Activated T-cell treated with anti-CD3 and anti-CD28 coated beads, Interleukin-2, amount 50 U/mL, for 24 hours (primary cell): ENCODE measurements at places on chromosomes 2 and 18.

GRCh38 chr18:6509417-6509816, 94.7 kb upstream of the L3MBTL4 start:
- no peak for DNase-seq

DNA sequence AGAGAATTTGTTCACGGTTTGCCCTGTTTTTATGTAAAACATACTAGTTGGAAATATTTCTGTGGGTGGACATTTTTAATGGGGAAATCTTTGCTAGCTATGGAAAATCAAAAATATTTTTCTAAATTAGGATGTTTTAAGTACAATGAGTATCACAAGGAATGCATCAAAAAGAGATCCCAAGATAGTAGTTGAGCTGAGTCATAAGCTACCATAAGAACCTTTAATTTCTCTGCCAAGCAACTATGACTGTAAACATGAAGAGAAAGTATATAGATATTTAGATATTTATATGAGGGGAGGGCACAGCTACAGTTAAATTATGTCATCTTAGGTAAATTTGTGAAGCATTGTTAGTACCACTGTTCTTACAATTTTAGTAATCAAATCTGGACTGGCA, 646.2 kb downstream of the XIRP2 start:
- no peak for DNase-seq

DNA sequence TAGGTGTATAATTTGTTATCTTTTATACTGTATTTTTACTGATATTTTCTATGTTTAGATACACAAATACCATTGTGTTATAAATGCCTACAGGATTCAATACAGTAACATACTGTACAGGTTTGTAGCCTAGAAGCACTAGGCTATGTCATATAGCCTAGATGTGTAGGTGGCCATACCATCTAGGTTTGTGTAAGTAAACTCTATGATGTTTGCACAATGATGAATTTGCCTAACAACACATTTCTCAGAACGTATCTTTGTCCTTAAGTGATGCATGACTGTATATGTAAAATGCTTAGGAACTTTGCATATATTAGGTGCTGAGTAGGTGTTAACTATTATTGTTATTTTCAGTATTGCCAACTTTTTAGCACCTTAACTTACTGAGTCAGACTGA, 17.3 kb downstream of the UNC80 start:
- DNase-seq, result no peak

DNA sequence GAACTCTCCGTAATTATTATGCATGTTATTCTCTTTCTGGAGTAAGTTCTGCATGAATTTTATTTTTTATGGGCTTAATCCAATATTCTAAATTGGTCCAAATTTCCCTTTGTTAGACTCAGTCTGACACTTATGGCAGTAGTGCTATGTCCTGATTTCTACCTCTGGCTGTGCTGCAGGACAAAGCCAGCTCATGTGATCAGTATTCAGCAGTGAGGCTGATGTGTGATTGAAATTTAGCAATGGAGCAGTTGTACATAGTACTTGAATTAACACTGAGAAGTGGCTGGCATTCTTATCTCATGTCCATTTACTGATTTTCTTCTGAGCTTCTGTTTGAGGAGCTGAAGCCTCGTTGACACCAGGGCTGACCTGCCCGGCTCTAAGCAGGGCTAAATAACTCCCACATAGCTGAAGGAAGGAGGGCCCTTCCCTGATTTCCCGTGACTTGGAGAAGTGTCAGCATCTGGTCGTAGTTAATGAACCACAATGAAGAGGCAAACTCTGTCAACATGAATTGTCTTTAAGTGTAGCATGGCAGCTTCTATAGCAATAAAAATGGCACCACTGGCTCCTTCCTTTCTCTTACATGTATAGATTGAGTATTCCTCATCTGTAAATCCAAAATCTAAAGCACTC, 159.0 kb upstream of the RASGRP3 start:
- DNase-seq, result no peak

DNA sequence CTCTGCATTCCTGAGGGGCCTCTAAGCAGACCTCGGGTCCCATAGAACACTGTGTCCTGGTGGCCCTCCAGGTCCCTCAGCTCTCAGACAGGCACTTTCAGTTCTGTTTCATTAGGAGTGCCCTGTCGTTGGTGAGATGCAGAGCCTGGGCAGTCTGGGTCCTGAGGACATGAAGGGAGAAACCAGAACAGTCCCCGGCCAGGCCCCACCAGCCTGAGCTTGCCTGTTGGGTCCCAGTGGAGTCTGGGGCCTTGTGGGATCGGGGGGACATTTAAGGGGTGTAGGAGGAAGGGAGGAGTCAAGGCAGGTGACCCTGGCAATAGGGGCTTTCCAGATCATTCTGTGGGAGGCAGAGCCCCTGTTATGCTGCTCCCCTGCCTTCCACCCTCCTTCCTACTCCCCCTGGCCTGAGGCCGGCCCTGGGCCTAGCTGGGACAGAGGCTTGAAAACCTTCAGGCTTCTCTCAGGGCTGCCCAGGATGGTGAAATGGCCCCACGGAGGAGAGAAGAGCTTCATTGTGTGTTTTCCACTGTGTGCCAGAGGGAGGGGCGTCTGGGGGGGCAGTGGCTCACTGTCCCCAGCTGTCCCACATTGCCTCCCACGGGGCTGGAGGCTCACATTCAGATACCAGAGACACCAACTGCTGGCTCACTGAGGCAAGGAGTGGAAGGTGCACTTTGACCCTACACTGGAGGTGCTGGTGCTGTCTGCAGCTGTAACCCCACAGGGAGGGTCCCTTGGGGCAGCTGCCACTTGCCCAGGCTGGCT, 26.6 kb upstream of the CATIP start:
- no peak for DNase-seq

DNA sequence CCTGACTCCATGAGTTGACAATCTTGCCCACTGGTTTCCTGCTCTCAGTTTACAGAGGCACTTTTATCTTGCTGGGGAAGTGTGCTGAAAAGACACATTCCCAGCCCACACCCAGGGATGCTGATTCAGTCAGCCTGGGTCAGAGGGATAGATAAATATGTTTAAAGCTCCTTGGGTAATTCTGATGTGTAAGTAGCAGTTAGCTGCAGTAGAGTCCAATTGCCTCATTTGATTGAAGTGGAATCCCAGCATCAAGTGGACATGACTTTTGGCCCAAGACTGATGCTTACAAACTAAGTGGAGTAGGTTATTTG, 29.4 kb downstream of the PSD4 start:
- DNase-seq, result peak; percentile 8

DNA sequence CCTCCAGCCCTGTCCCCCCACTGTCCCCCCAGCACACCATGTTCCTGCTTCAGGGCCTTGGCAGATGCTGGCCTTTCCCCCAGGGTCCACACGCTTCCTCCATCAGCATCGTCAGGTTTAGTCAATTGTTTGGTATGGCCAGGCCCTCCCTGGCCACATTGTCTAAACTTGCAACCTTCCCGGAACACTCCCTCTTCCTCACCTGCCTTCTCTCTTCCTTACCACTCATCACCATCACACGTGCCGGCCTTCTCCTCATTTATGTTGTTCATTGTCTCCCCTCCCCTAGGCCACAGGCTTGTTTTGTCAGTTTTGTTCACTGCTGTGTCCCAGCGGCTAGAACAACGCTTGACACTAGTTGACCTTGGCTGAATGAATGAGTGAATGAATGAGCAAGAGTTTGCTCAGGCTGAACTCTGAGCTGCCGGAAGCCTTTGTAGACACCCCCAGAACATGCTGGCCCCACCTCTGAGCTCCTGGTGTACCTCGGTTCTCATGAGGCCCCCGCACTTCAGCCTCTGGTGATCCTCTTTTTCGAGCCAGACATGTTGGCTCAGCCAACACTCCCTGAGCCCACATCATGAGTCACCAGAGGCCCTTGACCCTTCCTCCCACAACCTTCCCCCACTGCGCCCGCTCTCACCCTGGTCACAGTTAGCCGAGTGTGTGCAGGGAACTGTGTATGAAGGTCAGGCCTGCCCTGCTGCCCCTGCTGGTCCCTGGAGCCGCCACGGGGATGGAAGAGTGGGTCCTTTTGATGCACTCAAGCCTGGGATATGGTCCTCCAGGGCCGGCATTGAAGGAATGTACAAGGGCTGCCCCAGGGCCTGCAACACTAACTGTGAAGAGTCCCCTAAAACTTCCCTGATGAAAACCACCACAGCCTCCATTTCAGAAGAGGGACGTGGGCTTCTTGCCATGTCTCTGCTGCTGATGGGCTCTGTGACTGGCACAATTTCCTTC, 57.5 kb downstream of the HS1BP3 start:
- no peak for DNase-seq

GRCh38 chr2:39435741-39436591, 1.1 kb downstream of the MAP4K3 start:
- DNase-seq, result no peak

DNA sequence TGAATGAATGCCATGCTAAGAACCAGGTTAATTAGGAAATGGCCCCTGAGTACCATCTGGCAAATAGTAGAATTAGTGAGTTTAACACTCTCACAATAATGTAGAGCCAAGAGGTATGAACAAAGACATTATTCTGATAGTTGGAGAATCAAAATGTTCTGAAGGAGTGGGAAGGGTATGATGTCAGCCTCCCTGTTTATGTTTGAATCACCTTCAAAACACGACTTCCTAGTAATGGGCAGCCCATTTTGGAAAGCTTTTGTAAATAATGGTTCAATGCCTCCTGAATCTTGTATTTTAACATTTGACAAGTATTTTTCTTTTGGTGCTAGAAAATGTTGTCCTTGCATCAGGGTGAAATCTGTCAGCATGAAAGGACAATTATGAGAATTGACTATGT, 108.3 kb downstream of the DSEL start:
- no peak for DNase-seq

- DNase-seq, result no peak
Measured at GRCh38 chr18:59233017-59233410, 13.1 kb downstream of the GRP start.

- DNase-seq, result no peak
Measured at GRCh38 chr2:35973737-35974132, 381.8 kb upstream of the CRIM1 start.

- DNase-seq, result peak; percentile 26
Measured at GRCh38 chr2:72142570-72143440, 4.9 kb downstream of the CYP26B1 start.

DNA sequence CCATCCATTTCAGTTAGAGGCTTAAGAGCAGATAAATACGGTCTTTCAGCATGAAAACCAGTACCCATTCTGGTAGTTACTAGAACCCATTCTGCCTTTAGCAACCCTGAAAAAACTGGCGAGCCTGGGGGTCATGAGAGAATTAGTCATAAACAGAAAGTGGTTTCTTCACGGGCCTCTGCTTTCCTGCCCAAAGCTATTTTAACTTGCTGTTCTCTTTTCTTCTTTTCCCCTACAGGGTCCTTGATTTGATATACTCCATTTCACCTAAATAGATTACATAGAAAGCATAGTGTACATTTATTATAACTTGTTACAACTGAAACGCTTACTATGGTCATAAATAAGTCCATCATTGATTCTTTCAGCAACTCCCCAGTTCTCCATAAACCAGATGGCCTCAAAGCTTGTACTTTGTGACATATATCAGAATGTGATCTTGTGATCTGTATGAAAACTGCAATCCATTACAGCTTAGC, 48.3 kb downstream of the WDFY1 start:
- DNase-seq, result no peak

DNA sequence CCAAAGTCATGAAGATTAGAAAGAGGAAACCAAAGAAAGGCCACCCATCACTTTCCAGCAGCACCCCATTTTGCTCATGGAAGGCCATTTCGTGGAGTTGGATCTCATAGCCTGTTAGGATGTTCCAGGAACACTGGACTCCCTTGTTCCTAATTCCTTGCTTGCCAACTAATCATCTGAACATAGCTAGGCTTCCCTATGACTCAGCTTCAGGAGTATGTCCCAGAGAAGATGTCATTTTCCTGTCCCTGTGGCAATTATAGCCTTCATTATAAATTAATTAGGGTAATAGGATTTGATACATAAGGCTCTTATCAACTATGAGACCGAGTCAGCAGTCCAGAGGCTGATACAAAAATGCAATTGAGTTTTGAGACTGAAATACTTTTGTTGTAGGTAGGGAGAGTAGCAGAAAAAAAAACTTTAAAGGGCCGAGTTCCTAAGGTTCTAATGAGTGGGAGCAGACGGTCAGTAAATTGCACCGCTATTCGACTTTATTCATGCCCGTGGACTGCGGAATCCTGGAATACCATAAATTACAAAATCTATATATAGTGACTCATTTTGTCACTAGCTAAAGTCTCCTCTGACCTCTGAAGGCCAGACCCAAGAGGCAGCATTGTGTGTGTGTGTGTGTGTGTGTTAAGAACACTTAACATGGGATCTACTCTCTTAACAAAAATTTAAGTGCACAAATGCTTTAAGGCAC, 311.8 kb downstream of the FBXO15 start:
- DNase-seq, result no peak

DNA sequence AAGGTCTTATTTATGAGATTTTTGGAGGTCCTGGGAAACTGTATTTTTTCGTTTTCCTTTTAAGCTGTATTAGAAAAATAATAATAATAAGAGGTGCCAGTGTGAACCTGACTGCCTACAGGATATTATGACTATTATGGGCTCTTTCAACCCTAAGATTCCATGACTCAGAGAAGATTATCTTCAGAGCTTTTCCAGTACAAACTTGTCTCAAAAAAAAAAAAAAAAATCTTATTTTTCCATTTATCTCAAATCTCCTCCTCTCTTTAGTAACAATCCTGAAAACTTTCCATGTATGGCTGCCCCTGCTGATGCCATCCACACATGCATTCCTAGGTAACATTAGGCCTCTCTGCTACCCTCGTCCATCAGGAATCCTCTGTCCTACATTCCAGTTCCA, 36.7 kb upstream of the RPE start:
- no peak for DNase-seq

DNA sequence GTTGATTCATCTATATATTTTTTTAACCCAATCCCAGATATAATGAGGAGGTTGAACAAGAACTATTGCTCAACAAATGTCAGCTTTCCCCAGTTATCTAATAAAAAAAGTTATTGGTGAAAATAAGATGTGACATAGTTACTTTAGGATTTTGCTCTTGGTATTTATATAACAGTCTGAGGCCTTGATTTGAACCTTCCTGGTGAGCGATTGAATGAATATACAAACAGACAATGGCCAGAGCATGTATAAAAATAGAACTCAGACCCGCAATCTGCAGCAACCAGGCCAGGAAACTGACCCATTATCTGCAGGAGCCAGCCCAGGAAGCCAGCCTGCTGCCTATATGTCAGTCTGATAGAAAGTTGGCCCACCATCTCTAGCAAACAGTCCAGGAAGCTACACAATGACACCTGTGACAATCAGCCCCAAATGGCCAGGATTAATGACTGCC, 81.6 kb downstream of the HS6ST1 start:
- DNase-seq, result no peak

DNA sequence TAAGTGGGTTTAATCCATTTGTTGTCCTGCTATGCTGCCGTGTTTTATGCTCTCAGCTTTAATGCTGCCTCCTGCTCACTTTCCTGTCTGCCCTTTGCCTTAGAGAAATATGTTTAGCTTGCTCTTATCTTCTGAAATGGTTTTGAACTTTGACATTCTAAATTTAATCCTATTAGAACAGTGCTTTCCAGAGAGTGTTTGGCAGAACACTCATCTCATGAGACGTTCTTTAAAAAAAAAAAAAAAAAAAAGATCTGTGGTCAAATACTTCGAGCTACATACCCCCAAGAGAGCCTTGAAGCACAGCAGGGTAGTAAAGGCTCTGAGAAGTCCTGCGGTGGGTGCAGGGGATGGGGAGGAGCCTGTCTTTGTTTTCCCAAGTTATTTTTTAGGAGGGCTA, 161.3 kb downstream of the SPP2 start:
- no peak for DNase-seq

GRCh38 chr2:239360421-239361310, 40.2 kb downstream of the HDAC4 start:
- DNase-seq, result no peak
